ENCODE measurements at places on chromosomes 7 and 10.
A peak's percentile ranks its signal among the peaks of the same experiment; 100 is the strongest.

GRCh38 chr7:159109653-159110035, 35.0 kb downstream of the VIPR2 start:
- no peak for DNase-seq

GRCh38 chr7:115354925-115355324, 433.0 kb downstream of the MDFIC start:
- no peak for DNase-seq

GRCh38 chr10:132551093-132551807, 13.7 kb downstream of the INPP5A start:
- peak; percentile 94 for DNase-seq

- no peak for DNase-seq
These were observed 104.6 kb downstream of the INPP5A start for GRCh38 chr10:132641966-132642731.

- DNase-seq: no peak
These were observed 96.8 kb downstream of the TRRAP start for GRCh38 chr7:98974906-98975816.

GRCh38 chr7:45576249-45576929, 2.2 kb downstream of the ADCY1 start:
- DNase-seq: no peak

GRCh38 chr7:8724080-8724718, 290.8 kb downstream of the NXPH1 start:
- peak; percentile 26 for DNase-seq

DNA sequence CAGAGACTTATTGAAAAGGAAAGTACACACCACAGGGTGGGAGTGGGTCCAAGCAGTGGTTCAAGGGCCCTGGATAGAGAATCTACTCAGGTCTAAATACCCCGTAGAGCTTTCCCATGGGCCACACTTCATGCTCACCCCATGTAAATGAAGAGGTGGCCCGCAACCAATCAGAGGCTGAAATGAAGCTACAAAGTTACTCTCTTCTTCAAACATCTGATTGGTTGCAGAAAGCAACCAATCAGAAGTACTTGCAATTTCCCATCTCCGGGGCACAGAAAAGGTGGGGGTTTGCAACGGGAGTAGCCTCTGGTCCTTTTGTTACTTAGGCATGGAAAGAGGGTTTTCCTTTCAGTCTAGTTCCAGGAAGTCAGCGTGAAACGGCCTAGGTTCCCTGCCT, 15.2 kb upstream of the GALNTL5 start:
- no peak for DNase-seq

Data from HL-60 (cell line).